ENCODE measurements at places on chromosomes 11 and 22.
A peak's percentile ranks its signal among the peaks of the same experiment; 100 is the strongest.

DNA sequence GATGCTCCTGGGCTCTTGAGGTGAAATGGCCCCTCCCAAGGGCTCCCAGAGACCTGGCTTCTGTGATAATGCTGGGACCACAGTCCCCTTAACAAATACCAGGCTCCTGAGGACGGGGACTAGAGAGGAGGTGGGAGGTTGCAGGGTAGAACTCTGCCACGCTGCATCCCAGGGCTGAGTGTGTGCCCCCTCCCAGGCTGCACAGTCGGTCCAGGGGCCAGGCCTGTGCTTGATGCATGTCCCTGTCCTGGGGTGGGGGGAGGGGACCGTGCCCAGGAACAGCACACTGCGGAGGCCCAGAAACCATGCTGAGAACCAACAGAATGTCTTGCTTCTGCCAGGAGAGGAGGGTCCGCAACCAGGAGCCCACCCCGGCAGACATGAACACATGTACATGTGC lies 9.3 kb downstream of the CSF2RB start:
- DNase-seq: no peak

GRCh38 chr22:32971276-32971675 lies 86.9 kb downstream of the SYN3 start:
- DNase-seq: no peak

DNA sequence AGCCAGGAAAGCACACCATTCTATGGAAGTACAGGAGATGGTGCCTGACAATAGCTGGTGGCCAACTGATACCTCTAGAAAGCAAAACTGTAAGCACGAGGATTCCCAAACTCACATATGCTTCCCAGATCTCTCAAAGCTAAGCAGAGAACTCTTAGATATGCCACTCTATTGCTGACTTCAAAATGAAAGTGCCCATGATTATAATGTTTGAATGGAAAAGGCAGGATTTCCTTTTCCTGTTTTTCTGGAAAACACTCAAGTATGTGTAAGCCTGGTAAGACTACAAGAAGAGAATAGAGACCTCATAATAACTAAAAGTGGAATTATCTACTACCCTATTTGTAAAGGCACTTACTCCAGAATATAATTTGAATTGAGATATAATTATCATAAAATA lies 2.6 kb upstream of the CARD18 start:
- DNase-seq: no peak

DNA sequence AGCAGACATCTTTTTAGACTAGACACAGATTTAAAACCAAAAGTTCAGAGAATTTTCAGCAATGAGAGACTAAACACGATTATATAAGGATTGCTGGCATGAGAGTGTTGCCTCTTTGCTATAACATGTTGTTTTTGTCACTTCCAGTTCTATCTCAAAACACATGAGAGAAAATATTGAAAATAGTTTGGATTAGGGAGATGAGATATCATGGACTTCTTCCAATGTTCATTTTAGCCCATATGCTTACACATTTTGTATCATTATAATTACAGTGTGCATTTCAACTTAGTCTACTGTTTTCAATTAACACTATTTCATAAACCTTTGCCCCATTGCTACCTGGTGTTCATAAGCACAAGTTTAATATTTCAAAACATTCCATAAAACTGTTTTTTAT lies 175.9 kb upstream of the PGR start:
- DNase-seq: no peak

DNA sequence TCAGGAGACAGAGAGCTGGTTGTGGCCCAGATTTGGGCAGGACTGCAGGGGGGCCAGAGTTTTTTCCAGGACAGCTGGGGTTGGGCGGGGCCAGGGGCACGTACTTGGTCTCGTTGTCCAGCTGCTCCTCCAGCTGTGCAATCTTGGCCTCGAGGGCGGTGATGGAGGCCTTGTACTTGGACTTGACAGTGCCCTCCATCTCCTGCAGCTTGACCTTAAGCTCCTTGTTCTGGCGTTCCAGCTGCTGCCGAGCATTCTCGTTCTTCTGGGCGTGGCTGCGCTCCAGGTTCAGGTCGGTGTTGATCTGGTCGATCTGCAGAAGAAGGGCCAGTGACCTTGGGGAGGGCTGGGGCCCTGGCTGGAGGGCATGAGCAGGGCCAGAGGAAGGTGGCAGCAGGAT lies 32.1 kb downstream of the APOL1 start:
- DNase-seq: no peak

DNA sequence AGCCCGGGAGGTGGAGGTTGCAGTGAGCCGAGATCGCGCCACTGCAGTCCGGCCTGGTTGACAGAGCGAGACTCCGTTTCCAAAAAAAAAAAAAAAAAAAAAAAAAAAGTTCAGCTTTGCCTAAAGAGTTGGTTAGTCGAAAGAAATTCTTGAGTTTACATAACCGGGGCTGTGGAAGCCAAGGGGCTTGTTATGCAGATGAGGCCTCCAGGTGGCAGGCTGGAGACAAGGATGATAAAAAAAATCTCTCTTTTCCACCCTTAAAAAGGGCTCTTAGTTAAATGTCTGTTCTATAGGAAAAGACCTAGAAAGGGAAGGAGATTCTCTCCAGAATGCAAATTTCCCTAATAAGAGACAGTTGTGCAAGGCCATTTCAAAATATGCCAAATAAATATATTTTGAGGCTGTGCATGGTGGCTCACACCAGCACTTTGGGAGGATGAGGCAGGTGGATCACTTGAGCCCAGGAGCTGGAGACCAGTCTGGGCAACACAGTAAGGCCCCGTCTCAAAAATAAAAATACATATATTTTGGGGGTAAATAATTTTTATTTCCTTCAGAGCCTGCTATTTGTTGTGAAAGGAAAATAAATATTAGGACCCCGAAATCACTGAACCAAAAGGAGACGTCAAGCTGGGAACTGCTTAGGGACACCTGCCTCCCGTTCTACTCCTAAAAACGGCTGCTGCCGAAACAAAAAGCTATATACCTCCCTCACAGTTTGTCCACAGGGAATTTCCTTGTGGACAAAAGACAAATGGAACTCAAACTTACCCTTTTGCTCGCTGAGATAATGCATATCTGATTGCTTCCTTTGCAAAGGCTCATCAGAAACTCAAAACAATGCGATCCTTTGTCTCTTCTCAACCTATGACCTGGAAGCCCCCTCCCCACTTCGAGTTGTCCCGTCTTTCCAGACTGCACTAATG lies 2.4 kb upstream of the IFITM2 start:
- DNase-seq: peak; percentile 75

DNA sequence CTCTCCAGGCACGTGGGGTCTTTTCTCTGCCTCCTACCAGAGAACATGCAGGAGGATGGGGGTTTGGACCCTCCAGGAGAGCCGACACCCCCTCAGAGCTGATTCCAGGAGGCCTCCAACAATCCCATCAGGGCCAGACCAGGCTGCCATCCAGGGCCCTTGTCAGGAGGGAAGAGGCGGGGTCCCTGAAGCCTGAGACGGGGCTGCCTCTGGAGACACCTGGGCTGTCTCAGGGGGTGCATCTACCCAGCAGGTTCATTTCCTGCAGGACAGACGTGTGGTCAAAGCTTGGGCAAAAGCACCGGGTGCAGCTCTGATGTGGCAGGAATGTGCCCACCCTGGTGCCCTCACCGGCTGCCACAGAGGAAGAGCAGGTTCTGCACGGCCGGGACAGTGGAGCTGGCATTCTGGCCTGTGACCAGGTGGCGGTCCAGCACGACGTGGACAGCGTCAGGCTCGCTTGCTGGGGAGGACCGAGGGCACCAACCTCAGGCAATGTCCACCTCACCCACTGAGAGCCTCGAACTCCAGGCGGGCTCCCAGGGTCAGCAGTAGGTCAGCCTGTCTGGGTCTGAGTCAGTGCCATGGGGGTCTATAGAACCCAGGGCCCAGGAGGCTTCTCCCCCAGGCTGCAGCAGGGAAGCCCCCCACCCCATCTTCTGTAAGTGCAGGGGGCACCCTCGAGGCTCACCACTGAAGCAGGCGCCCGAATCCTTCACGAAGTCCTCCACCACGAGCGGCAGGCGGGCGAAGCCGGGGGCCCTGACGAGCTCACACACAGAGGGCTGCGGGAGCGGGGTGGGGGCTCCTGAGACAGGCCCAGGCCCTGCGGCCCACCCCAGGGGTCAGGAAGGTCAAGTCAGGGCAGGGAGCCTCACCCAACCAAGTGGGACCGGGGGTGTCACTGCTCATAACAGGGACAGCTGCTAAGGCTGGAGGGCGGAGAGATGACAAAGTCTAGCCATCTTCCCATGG lies 6.4 kb downstream of the GATD1 start:
- DNase-seq: no peak

- no peak for DNase-seq
These were observed 1251.9 kb downstream of the BRD1 start for GRCh38 chr22:48575618-48576332.

DNA sequence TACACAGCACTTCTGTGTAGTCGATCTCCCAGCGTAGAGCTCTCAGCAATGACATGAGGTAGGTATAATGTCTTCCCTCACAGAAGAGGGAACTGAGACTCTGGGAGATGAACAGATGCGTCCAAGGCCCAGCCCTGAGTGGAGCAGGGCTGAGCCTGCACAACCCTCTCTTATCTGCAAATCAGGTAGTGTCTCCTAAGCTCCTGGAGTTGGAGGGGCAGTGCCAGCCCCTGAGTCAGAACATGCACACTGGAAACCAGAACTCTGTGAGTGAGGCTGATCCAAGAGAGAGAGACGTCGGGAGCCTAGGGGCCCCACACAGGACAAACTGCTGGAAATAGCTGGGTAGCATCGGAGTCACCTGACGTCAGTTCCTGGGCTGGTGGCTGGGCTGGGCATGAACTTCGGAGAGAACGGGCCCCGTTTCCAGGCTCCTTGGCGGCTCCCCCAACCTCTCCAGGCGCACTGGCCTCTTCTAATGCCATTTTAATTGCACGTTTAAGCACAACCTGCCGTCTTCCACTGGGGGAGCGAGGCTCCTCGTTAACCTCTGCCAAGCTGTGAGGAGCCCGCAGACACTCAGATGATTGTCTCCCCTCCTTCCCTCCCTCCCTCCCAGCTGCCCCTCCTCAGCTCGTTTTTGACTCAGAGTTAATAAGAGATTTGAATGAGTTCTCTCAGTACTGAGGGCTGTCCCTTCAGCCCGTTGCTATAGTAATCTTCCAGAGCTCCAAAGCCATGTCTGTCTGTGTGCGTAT lies 191.2 kb upstream of the TBCEL start:
- DNase-seq: no peak

GRCh38 chr11:76837696-76838677 lies 22.7 kb upstream of the ACER3 start:
- no peak for DNase-seq

- DNase-seq: no peak
These were observed 13.1 kb downstream of the SLC43A1 start for GRCh38 chr11:57502376-57502775.

DNA sequence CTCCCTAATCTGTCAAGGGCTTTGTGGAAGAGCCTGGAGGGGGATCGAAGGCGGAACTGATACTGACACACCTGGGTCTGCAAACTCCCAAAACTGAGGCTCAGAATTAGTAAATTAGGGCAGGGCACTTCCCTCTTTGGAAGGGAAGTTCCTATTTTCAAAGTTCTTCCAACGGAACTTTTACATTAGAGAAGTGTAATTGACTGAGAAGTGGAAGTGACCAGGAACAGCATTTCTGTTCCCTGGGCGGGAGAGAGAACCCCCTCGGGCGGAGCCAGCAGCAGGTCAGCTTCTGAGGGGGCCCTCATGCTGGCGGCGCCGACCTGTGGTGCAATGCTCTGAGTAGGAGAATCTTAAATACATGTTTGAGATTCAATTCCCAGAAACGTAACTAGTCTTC lies 1.1 kb upstream of the CBL start:
- no peak for DNase-seq

GRCh38 chr11:10770626-10771254 lies 19.7 kb downstream of the CTR9 start:
- peak; percentile 60 for DNase-seq

DNA sequence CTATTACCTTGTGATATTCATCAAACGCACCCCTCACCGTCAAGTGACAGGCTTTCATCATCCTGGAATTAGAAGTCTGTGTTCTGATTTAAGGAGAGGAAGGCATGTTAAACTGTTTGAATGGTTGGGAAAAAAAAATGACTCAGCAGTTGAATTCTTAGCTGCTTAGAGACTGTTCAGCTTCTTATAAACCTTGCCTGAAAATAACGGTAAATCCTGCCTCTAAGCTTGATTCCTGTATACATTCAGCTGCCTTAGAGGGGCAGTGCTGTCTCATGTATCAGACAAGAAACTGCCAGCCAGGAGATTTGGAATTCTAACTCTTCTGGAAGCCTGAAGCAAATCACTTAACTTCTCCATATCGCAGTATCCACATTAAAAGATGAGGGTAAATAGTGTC lies 437.4 kb downstream of the JRKL start:
- DNase-seq: no peak

GRCh38 chr22:47369020-47369419 lies 606.6 kb downstream of the TBC1D22A start:
- no peak for DNase-seq

DNA sequence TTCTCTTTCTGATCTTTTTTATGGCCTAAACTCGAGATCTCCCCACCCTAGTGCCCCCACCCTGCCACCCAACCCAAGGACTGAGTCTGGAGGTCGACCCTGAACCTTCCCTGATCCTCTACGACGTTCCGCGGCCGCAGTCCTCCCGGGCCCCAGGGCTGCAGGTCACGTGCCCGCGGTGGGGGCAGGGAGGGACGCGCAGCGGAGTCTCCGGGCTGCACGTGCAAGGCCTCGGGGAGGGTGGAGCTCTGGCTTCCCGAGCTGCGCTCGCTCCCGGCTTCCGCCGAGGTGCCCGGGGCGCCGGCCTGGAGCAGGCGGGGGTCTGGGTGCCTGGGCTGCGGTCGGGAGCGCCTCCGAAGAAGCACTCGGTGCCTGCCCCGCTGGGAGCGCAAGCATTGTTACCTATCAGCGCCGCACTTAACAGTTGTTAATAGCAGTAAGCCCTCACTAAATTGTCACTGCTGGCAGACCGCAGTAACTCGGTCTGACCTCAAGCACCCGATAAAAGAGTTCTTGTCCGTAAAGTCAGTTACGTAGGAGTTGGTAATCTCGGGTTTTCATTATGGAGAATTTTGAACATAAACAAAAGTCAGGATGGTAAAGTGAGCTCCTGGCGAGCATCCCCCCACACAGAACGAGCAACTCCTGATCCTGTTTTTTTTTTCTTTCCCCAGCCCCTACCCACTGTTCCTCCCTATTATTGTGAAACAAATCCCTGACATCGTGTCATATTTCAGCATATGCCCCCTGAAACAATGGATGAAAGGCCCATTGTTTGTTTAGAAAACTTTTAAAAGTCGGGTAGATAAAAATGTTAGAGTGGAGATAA lies 69.7 kb upstream of the EP300 start:
- peak; percentile 89 for DNase-seq

DNA sequence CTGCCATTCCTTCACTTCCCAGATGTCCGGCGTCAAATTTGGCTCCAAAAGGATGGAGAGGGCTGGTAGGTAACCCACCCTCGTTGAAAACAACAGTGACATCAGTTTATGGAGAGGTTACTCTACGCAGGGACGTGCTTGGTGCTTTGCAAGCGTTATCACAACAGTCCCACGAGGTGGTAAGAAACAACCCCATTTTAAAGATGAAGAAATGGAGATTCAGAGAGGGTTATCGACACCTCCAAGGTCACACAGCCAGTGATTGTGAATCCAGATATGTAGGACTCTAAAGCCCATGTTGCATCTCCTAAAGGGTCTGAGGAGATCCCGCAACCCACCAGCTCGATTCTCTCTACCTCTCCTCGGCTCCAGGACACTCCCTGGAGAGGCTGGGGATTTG lies 773 bp downstream of the MIAT start:
- no peak for DNase-seq

GRCh38 chr22:32564170-32565001 lies 89.8 kb downstream of the FBXO7 start:
- peak; percentile 0 for DNase-seq

- DNase-seq: no peak
These were observed 27.1 kb upstream of the NUP50 start for GRCh38 chr22:45136594-45136993.

- DNase-seq: no peak
These were observed 24.3 kb downstream of the SUSD2 start for GRCh38 chr22:24205438-24206195.

- DNase-seq: no peak
These were observed 242.1 kb downstream of the NTM start for GRCh38 chr11:131612533-131612932.
